ENCODE measurements at places on chromosomes 2 and 18.

GRCh38 chr2:60297296-60298005 lies 256.0 kb downstream of the BCL11A start:
- DNase-seq: no peak

GRCh38 chr18:21803495-21803894 lies 62.9 kb downstream of the MIB1 start:
- no peak for DNase-seq

DNA sequence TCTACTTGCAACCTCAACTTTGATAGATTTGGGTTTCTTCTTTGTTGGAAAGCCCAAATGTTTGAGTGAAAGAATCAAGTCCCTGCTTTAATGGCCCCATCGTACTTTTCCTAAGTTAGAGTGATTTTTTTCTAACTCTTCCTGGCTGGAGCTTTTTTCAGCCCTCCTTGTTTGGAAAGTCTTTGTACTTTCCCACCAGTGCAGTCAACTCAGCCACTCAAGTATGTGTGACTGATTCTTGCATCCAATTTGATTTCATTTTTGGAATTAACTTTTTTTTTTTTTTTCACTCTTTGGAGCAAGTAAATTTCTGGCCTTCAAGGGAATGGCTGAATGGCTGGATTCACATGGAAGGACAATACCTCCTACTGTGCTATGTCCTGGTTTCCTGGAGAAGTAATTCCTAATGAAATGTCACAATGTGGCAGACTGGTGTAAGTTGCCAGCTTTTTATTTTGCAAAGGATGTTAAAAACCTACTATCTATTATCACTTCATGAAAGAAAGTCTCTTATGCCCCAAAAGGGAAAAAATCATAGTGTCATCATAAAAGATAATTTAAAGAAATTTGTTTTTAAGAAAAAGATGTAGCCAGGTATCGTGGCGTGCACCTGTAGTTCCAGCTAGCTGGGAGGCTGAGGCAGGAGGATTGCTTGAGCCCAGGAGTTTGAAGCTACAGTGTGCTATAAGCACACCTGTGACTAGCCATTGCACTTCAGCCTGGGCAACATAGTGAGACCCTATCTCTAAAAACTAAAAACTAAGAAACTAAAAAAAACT lies 76.0 kb upstream of the ZFP36L2 start:
- DNase-seq: no peak

GRCh38 chr2:225282858-225283710 lies 116.4 kb upstream of the NYAP2 start:
- DNase-seq: no peak

DNA sequence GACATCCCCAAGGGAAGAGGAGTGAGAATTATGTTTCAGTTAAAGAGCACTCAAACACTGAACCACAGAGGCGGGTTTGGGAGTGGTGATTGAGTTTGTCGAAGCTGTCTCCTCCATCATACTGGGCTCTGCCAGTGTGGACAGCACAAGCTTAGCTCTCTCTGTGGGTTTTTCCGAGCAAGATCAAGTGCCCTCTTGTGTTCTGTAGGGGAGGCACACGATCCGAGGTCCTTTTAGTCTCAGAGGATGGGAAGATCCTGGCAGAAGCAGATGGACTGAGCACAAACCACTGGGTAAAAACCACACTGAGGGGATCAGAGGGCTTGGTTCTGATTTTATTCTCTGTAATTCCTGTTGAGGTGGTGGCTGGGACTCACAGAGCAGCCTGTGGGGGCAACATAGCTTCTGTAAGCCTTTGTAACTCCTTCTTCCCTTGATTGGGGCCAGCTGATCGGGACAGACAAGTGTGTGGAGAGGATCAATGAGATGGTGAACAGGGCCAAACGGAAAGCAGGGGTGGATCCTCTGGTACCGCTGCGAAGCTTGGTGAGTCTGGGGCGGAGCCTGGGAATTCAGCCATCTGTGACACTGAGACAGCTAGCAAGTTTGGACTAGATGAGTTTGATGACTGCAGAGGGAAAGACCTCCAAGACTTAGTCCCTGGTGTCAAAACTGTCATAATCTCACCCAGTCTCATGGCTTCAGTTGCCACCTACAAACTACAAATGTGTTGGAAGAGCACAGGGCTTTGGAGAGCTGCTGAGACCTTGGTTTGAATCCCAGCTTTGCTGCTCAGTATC lies 2.0 kb downstream of the NAGK start:
- no peak for DNase-seq

DNA sequence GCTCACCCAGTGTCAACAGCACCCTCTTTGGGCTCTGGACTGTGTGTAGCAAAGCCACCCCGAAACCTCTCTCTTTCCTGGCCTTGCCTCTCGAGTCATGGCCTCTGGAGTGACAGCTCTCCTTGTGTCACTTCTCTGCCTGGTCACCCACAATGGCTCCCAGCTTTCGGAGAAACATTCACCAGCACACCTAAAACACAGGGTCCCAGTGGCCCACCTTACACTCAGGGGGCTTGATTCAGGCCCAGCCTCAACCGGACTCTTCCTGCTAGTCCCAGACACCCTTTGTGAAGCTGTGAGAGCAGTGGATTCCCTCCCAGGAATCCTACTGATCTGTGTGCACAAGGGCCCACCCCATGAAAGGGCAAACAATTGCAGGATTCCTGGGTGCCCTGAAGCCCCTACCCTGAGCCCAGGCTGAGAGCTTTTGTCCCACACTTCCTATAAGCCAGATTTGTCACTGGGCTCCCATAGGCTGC lies 137.2 kb upstream of the HAAO start:
- DNase-seq: no peak

- DNase-seq: no peak
Observed at GRCh38 chr2:240836781-240837467, 16.9 kb upstream of the KIF1A start.

GRCh38 chr2:61016392-61017002 lies 1.0 kb upstream of the PEX13 start:
- DNase-seq: no peak

DNA sequence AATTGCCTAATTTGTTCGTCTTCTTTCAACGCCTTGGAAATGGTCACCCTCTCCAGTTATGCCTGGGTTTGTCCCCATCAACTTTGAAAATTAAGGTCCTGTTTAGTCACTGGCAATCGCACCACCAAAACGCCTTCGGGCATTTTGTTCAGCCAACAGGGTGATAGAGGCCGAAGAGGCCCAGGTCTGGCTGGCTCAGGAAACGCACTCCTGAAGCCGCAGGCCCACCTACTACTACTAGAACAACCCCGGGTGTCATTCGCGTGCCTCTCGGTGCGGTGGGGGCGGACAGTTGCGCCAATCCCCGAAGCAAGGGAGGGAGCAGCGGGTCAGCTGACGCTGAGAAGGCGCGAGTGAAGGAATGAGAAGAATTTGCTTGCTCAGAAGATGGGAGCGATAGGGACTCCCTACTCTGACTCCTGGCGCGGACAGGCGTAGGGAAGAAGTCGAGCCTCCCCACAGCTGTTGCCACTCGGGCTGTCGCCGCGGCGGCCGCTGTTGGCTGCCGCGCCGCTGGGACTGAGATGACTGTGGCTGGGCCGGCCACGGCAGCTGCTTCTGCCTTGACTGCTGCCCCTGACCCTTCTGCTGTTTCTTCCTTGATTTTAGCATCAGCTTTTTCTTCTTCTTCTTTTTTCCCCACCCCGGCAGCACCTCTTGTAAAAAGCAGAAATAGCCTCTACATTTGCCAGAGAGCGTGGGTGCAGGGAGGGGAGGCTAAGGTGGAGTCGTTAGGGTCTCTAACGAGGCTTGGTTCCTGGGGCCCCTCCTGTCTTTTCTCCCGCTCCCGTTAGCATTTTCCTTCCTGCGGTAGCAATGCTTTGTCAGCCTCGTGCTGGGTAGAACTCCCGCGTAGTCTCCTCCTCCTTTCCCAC lies 387.6 kb downstream of the FIGN start:
- no peak for DNase-seq

- DNase-seq: no peak
Observed at GRCh38 chr2:200028998-200029397, 73.6 kb downstream of the MAIP1 start.
